Urinary bladder (tissue), 4 donors: ENCODE measurements at places on chromosomes 4 and X. TPM values are rescaled to one million over a fixed set of nuclear protein-coding genes. Genes with fewer than 3 reads are reported as not detected.

The THAP9 gene
- total RNA-seq: 30.3 TPM

The WDFY3 gene
- total RNA-seq: 174 TPM

The STIM2 gene
- total RNA-seq: 34.9 TPM

The CISD2 gene
- 36.7 TPM for total RNA-seq

The RAB9B gene
- 33.6 TPM for total RNA-seq
